Adrenal gland (tissue), 19 donors: ENCODE measurements at places on chromosomes 3 and 15. TPM values are rescaled to one million over a fixed set of nuclear protein-coding genes. Genes with fewer than 3 reads are reported as not detected.

DNA sequence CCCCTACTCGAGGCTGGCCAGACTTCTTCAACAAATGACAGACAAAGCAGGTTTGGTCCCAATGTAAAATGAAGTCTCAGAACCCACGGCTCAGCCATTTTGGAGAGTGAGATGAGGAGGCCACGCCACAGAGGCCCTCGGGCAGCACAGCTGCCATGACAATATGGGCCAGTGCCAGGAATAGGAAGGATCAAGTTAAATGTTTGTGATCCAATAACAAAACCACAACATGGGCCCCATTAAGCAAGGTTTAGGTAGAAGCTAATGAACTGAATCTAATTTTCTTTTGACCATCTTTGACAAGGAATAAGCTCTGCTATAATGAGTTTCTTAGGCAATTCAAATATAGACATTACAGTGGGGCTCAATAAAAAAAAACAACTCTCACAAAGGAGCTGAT is 52.6 kb downstream of the RFTN1 start:
- no peak overlapping the region for H3K4me3 ChIP-seq
- no peak for DNase-seq
- H3K27me3 ChIP-seq: no peaks in the 10 kb centered on the region
- no peaks in the 10 kb centered on the region for H3K36me3 ChIP-seq
- no peaks in the 10 kb centered on the region for H3K4me1 ChIP-seq

DNA sequence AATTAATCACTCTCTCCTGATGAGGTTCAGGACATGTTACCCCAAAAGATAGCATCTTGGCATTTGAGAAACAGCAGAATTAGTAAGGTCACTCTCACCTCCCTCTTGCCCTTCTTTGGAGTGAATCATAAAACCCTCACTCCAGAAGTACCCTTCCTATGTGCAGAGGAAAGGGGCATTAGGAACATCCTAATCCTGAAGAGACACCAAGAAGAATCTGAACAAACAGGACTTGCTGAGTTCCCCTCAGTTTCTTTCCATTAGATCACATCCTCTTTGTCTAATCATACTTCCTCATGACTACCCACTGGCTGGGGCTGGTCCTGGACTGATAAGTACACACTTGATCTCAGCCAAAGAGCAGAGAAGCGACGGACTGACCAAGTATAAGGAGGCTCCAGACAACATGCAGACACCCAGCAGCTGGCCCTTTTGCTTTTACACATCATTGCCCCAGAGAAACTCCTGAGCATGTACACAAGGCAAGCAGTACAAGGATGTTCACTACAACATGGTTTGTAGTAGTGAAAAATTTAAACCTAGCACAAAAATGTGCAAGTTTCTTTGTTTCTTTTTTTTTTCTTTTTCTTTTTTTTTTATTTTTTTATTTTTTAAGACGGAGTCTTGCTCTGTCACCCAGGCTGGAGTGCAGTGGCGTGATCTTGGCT is 15.0 kb upstream of the TM6SF1 start:
- H3K4me1 ChIP-seq: no peaks in the 10 kb centered on the region
- peak; percentile 51 for DNase-seq
- no peak overlapping the region for H3K4me3 ChIP-seq
- peak overlapping the region; percentile 67 for H3K27ac ChIP-seq
- no peaks in the 10 kb centered on the region for H3K27me3 ChIP-seq

DNA sequence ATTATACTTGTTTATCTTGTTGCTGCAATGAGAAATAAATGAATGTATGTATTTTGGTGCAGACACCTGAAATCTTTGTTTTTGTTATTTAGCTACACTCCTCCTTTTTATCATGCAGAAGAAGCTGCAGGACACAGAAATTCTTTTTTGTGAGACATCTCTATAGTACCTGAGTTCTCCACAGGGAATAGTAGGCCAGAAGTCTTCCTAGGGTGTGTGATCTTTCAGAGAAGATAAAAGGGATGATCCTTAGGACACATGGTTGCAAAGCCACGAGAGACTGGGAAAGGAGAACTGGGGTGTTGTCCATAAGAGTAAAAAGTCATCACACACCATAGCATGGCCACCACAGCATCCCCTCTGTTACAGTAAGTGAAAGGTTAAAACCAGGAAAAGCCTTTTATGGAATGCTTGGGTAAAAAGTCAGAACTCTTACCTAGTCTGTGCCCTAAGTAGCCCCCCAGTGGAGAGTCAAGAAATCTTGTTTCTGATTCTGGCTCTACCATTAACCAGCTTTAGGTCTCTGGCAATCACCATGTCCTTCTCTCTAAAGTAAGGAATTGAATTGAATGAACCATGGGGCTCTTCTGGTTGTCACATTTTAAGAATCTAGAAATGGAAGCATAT is 31.9 kb upstream of the ADGRG7 start:
- H3K4me3 ChIP-seq: no peak overlapping the region
- no peaks in the 10 kb centered on the region for H3K4me1 ChIP-seq
- H3K27ac ChIP-seq: no peak overlapping the region
- no peaks in the 10 kb centered on the region for H3K36me3 ChIP-seq

DNA sequence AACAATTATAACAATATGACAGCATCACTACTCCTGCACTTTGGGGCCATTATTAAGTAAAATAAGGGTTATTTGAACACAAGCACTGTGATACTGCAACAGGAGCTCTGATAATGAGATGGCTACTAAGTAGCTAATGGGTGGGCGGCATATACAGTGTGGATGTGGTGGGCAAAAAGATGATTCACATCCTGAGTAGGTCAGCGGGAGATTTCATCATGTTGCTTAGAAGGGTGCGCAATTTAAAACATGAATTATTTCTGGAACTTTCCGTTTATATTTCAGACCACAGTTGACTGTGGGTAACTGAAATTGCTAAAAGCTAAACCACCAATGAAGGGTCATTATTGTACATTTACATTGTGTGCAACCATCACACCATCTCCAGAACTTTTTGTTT is 42.3 kb downstream of the FBXO22 start:
- no peak overlapping the region for H3K27ac ChIP-seq
- no peaks in the 10 kb centered on the region for H3K27me3 ChIP-seq
- no peak for DNase-seq
- H3K4me1 ChIP-seq: no peaks in the 10 kb centered on the region
- no peaks in the 10 kb centered on the region for H3K36me3 ChIP-seq
- no peak overlapping the region for H3K4me3 ChIP-seq

GRCh38 chr3:150149651-150150051 is 179.0 kb upstream of the PFN2 start:
- H3K4me3 ChIP-seq: no peak overlapping the region
- DNase-seq: no peak
- H3K36me3 ChIP-seq: no peaks in the 10 kb centered on the region
- H3K27ac ChIP-seq: no peak overlapping the region
- H3K4me1 ChIP-seq: no peaks in the 10 kb centered on the region

- no peaks in the 10 kb centered on the region for H3K27me3 ChIP-seq
- no peak overlapping the region for H3K27ac ChIP-seq
- DNase-seq: peak; percentile 1
- H3K36me3 ChIP-seq: no peaks in the 10 kb centered on the region
- H3K4me3 ChIP-seq: no peak overlapping the region
Observed at GRCh38 chr15:80578206-80578595, 116.9 kb upstream of the ABHD17C start.

GRCh38 chr3:37963016-37963415 is 27.6 kb upstream of the VILL start:
- no peak overlapping the region for H3K4me3 ChIP-seq
- no peak for DNase-seq
- H3K4me1 ChIP-seq: peaks cover 7% of the 10 kb centered on the region

DNA sequence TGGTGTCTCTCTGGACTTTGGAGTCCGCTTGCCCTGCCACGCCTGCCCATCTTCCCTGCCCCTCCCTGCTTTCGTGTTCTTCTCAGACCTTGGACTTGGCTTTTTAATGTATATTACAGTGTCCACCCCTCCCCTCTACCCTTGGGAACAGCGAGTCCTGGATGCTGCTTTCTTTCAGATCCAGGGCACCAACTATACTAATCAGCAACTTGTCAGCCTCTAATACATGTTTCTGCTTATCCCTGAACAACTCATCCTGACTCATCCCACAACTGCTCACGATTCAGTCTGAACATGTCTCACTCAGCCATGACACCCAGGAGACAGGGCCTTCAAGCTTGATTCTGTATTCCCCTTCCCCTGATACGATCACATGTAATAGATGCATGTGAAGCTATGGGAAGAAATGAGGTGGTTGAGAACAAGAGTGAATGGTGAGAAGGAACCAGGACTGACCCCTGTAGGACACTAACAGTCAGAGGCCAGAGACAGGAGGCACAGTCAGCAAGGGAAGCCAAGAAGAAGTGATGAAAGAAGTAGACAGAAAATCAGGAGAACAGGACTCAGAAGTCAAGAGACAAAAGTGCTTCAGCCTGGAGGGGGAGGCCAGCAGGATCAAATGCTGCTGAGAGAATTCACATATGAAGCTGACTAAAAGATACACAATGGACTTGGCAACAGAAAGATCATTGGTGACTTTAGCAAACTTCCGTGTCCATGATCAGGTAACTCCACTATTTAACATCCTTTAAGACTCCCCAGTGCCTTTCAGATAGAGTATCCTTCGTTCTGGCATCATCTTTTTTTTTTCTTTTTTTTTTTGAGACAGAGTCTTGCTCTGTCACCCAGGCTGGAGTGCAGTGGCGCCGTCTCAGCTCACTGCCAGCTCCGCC is 35.4 kb downstream of the BCL2L10 start:
- H3K36me3 ChIP-seq: no peaks in the 10 kb centered on the region
- H3K4me3 ChIP-seq: no peak overlapping the region

- H3K4me1 ChIP-seq: peaks cover 12% of the 10 kb centered on the region
- H3K27ac ChIP-seq: no peak overlapping the region
- H3K4me3 ChIP-seq: no peak overlapping the region
- no peaks in the 10 kb centered on the region for H3K36me3 ChIP-seq
Observed at GRCh38 chr3:27715454-27715806, 6.7 kb downstream of the EOMES start.

- no peak overlapping the region for H3K27ac ChIP-seq
- no peaks in the 10 kb centered on the region for H3K4me1 ChIP-seq
- no peaks in the 10 kb centered on the region for H3K36me3 ChIP-seq
Observed at GRCh38 chr3:152151216-152151876, 117.4 kb upstream of the MBNL1 start.

DNA sequence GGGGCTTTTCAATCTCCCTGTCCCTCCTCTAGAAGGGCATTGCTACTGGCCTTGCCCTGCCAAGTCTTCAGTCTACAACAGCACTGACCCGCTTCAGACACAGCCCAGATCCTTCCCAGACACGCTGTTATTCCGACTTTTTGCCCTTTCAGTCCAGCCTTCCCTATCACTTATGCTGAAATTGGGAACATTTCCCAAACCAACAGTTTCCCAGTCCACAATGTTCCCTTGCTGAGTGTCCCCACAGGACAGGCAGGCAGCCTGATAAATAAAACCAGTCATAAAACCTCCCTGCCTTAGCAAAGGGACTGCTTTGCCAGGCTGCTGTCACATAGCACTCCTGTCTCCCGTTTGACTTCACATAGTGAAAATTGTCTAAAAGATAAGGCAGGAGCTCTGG is 43.5 kb downstream of the GOLGA6L2 start:
- no peaks in the 10 kb centered on the region for H3K27me3 ChIP-seq
- H3K36me3 ChIP-seq: no peaks in the 10 kb centered on the region
- DNase-seq: peak; percentile 35

- no peak overlapping the region for H3K27ac ChIP-seq
- no peak overlapping the region for H3K4me3 ChIP-seq
- DNase-seq: no peak
Observed at GRCh38 chr15:80403712-80404056, 498 bp upstream of the ARNT2 start.

GRCh38 chr3:111392894-111393398 is 149.1 kb upstream of the CD96 start:
- H3K36me3 ChIP-seq: no peaks in the 10 kb centered on the region
- H3K4me1 ChIP-seq: no peaks in the 10 kb centered on the region
- H3K4me3 ChIP-seq: no peak overlapping the region

DNA sequence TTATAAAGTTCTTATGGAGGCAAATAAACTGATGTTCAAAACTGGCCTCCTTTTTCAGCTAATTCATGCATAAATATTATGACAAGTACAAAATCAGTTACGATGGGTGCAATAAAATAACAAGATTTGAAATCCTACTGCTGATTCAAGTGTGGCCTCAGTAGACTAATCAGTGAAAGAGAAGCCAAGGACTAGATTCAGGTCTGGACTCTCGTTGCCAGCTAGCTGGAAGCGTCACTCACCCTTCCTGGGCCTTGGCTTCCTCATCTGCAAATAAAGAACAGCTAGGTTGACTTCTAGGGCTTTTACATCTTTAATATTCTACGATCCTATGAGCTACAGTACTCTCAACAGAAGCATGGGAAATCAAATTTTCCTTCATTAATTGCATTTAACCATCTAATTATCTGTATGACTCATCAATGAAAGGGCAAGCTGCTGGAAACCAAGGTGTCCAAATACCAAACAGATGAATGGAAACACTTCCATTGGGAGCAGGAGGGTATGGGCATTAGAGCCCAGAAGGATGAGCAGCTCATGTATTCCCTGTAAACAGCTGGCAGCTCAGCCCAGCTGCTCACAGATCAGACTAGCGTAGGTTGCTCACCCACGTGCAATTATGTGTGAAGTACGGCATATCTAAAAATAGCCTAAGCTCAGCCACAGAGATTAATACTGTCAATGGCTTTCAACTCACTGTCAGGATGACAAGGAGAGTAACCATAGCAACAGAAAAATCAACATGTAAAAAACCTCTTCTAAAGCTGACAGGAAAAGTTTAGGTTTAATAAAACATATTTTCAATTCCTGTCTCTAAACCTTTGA is 294.8 kb downstream of the PLCL2 start:
- no peaks in the 10 kb centered on the region for H3K36me3 ChIP-seq
- H3K27ac ChIP-seq: no peak overlapping the region
- DNase-seq: no peak
- H3K4me3 ChIP-seq: no peak overlapping the region
- no peaks in the 10 kb centered on the region for H3K27me3 ChIP-seq

- peaks cover 5% of the 10 kb centered on the region for H3K27me3 ChIP-seq
- peak within 1 kb of the TSS; percentile 18 for H3K4me3 ChIP-seq
- no peaks in the 10 kb centered on the region for H3K36me3 ChIP-seq
- peak within 1 kb of the TSS; percentile 90 for H3K27ac ChIP-seq
Observed at GRCh38 chr3:16513141-16514020, at the start of gene RFTN1. Gene RFTN1 (minus strand): TSS chr3:16513699. CDS start chr3:16493869, 19,830 bp downstream.

DNA sequence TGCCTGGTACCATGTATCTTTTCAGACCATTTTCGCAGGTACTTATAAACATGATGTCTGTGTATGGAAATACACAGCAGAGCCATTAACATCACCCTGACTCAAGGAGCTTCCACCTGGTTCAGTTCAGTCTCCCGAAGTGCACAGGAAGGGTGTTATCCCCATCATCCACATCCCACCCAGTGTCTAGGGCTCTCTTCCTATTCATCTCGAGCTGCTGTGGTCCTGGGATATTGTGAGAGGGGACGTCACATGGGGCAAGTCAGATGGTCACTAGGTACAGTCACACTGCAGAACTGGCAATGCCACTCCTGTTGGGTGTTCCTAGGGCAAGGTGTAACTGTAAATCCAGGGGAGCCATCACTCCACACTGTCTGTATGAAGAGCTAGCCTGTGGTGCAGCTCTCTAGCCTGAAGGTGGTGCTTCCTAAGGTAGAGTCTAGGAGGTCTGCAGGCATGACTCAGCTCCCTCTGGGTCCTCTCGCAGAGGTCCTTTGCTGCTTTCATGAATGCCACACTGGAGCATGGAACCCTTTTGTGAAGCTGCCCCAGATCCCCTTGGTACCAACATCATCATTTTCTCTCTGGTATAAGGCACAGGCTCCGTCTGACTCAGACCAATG is 13.9 kb downstream of the ISLR2 start:
- H3K4me1 ChIP-seq: no peaks in the 10 kb centered on the region
- no peaks in the 10 kb centered on the region for H3K36me3 ChIP-seq
- H3K27ac ChIP-seq: no peak overlapping the region
- no peak for DNase-seq
- no peaks in the 10 kb centered on the region for H3K27me3 ChIP-seq

Gene TNIK
- total RNA-seq: 20.8 TPM

Gene BDH1
- 7.0 TPM for total RNA-seq

Gene AADACL2
- not detected for total RNA-seq

Gene TXNRD3
- 14.1 TPM for total RNA-seq

Gene SAMD7
- total RNA-seq: not detected

Gene LTK
- 1.4 TPM for total RNA-seq
